Neural progenitor cell (in vitro differentiated cells): ENCODE measurements at places on chromosomes 1 and 21. TPM values are rescaled to one million over a fixed set of nuclear protein-coding genes. Genes with fewer than 3 reads are reported as not detected.

Gene CRNN
- total RNA-seq, result not detected in 2 replicates

Gene YTHDF2
- total RNA-seq, result 107 and 120 TPM in 2 replicates

Gene CD1B
- total RNA-seq, result not detected in 2 replicates

Gene PTGFR
- total RNA-seq, result 0.06 TPM in 1 of 2 replicates, not detected in the other

Gene FMOD
- 0.19 TPM in 1 of 2 replicates, not detected in the other for total RNA-seq

DNA sequence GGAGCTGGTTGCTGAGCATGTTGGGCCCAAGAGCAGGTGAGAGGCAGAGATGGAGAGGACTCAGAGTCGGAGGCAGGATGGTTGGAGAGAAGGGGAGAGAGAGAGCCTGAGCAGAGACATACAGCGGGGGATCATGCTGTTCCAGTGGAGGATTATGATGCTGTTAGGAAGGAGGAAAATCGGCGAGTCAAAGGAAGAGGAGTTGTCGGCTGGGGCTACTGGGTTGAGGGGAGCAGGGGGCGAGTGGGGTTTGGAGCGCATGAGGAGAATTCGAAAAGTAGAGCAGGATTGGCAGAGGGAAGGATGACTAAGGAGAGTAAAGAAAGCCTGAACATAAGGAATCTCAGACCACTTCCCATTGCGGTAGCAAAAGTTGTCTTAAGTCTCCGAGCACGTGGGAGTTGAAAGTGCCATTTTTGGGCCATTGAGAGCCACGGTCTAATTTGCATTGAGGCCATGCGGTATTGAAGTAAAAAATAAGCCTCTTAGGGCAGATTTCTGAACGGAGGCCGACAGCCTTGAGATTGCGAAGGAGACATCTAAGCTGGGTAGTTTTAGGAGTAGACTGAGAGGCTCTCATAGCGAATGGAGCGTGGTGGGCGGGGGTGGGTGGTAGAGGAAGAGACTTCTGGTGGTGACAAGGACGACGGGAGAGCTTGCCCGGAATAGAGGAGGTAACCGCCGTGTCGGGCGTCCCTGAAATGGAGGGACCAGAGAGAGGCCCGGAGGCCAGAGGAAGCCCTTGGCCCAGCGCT lies 140.4 kb upstream of the ETV3 start:
- no peaks in the 10 kb centered on the region for H3K27me3 ChIP-seq
- no peak overlapping the region for H3K27ac ChIP-seq
- no peak overlapping the region for H3K4me3 ChIP-seq

DNA sequence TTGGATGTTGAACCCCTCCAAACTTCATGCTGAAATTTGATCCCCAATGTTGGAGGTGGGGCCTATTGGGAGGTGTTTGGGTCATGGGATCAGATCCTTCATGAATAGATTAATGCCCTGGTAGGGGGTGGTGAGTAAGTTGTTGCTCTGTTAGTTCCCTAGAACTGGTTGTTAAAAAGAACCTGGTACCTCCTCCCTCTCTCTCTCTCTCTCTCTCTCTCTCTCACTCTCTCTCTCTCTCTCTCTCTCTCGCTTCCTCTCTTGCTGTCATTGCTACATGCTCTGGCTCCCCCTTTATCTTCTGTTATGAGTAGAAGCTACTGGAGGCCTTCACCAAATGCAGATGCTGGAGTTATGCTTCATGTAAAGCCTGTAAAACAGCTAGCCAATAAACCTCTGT lies 498.2 kb upstream of the NR5A2 start:
- H3K27me3 ChIP-seq, result no peaks in the 10 kb centered on the region
- no peak for DNase-seq
- H3K4me1 ChIP-seq, result no peaks in the 10 kb centered on the region
- H3K27ac ChIP-seq, result no peak overlapping the region

- H3K27ac ChIP-seq, result no peak overlapping the region
- no peaks in the 10 kb centered on the region for H3K4me1 ChIP-seq
- no peaks in the 10 kb centered on the region for H3K36me3 ChIP-seq
- no peak for DNase-seq
- H3K4me3 ChIP-seq, result no peak overlapping the region
These were observed 38.8 kb downstream of the ZBTB17 start for GRCh38 chr1:15937146-15937545.
